ENCODE measurements at places on chromosomes 12 and 14.

GRCh38 chr14:79842270-79842669 is 369.0 kb downstream of the DIO2 start:
- no peak for DNase-seq

GRCh38 chr14:39762576-39763401 is 330.6 kb upstream of the FBXO33 start:
- DNase-seq: no peak

- DNase-seq: no peak
Measured at GRCh38 chr12:1972260-1972659, 32.0 kb downstream of the DCP1B start.

DNA sequence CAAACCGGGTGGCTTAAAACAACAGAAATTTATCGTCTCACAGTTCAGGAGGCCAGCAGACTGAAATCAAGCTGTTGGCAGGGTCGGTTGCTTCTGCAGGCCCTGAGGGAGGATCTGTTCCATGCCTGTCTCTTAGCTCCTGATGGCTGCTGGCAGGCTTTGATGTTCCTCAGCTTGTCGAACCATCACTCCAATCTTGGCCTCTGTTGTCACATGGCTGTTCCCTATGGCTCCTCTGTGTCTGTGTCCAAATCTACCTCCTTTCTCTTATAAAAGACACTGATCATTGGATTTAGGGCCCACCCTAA is 14.0 kb downstream of the NFATC4 start:
- DNase-seq: no peak

DNA sequence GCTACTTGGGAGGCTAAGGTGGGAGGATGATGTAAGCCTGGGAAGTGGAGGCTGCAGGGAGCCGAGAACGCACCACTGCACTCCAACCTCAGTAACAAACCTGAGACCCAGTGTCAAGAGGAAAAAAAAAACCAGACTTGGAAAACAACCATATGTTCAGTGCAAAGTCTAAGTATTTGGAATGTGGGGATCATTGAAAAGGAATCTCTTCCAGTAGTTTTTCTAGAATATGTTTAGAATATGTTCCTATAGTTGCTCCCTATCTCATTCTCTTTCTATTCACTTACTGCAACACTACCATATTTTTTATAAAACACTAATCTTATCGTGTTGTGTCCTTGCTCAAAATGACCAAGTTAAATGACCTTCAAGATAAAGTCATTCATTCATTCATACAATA is 423.5 kb upstream of the SOX5 start:
- no peak for DNase-seq

- no peak for DNase-seq
Measured at GRCh38 chr12:54592316-54592715, 3.9 kb upstream of the PPP1R1A start.

GRCh38 chr14:69574263-69574953 is at the start of gene CCDC177:
TSS of gene CCDC177 (minus strand) at chr14:69574871. CDS start at chr14:69573622, 1,249 bp downstream.
- peak; percentile 75 for DNase-seq

DNA sequence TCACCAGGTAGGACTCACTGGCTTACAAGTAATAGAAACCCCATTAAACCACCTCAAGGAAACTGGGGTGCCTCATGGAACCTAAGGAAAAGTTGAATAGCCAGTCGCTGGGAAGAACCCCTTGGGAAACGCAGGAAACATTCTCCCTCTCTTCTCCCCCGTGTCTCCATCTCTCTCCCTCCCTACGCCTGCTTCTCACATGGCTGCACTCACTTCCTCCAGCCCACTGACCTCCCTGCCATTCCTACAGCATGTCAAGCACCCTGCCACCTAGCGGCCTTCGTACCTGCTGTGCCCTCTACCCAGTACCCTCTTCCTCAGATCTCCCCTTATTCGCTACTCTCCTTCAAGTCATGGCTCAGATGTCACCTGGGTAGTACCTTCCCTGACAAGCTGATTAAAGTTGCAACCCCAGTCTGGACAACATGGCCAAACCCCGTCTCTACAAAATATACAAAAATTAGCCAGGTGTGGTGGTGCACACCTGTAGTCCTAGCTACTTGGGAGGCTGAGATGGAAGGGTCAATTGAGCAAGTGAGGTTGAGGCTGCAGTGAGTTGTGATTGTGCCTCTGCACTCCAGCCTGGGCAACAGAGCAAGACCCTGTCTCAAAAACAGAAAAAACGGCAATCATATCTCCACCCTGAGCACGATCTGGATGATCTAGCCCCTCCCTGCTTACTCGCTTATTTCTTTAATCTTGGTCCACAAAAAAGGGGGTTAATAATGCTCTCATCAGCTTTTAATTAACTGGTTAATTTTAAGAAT is 6.4 kb upstream of the DTX1 start:
- no peak for DNase-seq

GRCh38 chr14:64681796-64682710 is 22.2 kb upstream of the PLEKHG3 start:
- no peak for DNase-seq

DNA sequence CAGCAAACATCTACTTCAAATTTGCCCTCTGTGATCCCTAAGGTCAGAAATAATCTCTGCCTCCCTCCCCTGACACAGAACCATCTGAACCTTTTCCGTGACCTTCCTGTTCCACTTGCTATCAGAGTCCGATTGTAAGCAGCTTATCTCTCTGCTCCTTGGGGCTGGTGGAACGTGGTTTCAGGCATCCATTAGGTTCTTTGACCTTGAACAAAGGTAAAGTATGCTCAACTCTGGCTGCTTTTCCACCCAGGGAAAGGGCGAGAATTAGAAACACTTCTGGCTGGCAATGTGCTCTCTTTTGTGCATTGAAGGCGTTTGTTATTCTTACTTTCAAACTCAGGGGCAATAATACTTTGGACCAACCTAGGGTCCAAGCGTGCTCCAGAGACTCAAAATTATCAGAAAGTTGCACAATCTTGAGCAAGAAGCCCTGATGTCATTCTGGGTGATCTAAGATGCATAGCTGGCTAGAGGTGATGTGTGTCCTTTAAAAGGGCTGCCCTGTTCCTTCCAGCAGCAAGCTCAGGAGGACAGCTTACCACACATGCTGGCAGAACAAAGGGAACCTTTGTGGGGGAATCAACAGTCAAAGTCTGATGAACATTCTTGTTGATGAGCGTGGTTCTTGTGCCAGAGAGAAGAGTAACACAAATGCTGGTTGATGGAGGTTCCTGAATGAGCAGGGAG is 29.8 kb downstream of the ADGRD1 start:
- DNase-seq: no peak
